ENCODE measurements at places on chromosomes 3 and 15.

DNA sequence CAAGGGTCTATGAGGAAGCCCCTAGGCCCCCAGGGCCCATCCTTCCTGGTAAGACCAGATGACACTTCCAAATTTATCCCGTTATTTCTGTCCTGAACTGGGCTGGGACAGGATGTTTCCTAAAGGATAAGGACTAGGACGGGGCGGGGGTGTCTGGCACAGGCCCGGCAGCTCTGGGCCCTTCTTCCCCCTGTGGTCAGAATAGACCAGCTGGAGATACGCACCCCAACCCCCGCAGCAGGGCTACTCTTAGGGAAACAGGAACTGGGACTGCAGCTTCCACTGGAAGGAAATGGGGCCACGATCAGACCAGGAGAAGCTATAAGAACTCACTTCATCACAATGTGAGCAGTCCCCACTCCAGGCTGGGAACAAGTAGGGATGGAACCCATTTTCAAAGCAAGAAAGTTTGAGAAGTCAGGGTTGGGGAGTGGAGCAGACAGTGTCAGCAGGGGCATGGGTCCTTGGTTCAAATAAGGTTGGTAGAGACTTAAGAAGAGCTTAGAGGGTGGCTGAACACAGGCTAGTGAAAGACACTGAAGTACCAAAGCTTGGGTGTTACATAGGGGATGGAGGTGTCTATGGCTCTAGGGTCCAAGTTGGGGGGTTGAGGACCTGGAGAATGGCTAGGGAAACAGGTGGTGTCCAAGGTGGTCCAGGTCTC lies 1.1 kb downstream of the NCKIPSD start:
- DNase-seq, result no peak

DNA sequence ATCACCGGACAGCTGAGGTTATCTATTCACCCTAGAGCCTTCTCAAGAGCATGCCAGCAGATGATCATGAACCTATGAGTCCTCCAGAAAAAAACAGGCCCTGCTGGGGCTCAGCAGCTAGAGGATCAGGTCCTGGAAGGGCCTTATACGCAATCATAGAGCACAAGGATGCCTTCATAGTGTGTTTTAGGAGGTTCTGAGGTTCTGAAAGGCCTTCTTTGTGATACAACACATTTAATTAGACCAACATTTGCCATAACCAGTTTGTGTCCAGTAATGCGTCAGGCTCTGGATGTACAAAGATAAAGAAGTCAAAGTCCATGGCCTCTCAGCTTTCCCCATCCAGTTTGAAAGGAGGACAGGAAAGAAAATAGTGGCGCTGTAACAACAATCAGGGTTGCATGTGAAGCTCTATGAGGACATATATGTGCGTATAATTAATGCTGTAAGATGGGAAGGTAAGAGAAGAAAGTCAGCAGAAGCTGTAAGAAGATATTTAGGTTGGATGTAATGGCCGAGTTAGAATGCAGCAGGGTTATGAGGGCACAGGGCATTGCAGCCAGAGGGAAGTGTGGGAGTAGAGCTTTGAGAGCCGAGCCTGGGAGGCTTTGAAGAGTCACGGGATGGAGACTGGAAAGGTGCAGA lies 302.6 kb upstream of the TBL1XR1 start:
- DNase-seq, result no peak

- no peak for DNase-seq
Measured at GRCh38 chr3:21188459-21188858, 562.6 kb downstream of the ZNF385D start.

GRCh38 chr15:65767895-65768294 lies 24.2 kb downstream of the DENND4A start:
- no peak for DNase-seq

DNA sequence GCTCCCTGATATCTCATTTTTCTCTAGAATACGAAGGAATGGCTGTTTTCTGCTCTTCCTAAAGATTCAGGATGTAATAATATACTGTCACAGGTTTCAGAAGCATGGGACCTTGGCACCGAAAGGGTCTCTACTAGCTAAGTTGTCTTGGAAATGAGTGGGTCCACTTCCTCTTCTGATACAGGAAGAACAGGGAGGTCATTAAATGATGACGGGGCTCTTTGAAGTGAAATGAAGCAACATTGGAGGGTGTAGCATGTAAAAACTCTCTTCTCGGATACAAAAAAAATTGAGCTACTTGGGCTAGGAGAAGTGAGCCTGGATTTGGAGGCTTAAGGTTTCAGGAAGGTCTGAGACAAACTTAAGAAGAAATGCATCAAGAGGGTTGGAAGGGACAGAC lies 349.8 kb upstream of the TPRG1 start:
- DNase-seq, result no peak

GRCh38 chr3:120763601-120764000 lies 21.1 kb downstream of the GTF2E1 start:
- no peak for DNase-seq
